ENCODE measurements at places on chromosomes 3 and 15.

- no peak for DNase-seq
Measured at GRCh38 chr15:38781196-38781595, 216.6 kb upstream of the RASGRP1 start.

DNA sequence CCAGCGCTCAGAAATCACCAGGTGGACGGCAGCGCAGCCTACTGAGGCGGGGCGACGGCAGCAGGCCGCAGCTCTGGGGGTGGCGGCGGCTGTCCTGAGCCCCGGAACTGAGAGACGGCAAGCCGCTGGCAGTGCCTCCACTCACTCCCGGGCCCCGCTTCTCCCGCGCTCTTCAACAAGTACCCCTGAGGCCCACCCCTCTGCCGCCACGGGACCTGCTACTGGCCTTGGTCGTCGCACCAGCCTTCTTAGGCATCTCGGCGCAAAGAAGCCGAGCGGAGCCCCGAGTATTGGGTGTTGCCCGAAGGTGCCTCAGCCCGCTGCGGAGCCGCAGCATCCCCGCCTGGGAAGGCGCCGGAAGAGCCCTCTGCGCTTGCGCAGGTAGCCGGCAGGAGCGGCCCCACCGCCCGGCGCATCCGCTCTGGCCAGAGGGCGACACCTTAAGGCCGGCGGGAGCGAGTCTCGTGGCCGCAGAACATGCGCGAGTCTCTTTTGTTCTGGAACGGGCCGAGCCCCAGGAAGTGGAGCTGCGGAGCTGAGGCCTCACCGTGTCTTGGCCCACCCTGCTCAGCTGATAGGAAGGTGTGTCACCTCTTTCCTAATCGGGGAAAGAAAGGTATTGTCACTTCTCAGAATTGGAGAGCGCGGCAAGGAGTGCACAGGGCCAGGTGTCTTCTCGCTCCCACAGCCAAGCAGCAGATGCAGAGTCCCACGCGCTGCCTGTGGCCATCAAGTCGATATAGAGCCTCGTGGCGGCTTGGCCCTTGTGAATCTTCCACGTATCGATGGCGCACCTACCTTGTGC lies at the start of gene C15orf40:
Gene C15orf40 (minus strand): TSS at position 369 of the 805 bp plus-strand sequence. CDS start 32 bp downstream, at position 337.
- peak; percentile 85 for DNase-seq

DNA sequence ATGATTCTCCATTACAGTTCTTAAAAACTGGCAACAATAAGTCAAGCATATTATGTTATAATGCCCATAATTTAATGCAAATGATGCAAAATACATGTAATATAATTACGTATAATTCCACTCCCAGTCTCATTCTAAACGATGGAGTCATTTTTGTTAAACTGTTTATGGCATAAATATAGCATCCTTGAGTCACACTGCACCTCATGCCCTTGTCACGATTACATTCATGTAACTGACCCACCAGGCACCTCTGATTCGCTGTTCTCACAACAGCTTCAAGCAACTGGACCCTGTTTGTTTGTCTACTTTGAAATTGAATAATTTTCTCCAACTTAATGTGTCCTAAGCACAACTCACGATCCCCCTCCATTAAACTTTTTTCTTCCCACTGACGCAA lies 148.0 kb upstream of the LRTM1 start:
- DNase-seq: no peak

DNA sequence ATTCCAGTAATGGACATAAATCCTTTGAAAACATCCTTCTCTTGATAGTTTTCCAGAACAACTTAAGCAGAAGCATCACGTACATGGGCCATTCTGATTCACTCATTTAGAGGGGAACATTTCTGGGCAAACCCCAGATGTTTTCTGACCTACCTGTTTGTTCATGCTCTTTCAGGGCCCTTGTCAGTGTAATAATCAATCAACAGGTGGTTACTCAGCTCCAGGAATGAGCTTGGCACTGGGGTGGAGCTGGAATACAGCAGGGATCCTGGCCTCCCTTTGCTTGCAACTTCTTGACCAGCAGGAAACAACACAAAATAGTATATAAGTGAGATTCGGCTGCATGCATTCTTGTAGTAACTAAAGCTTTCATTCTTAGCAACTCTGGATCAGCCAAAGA lies 9.2 kb upstream of the UBE2E1 start:
- no peak for DNase-seq

- no peak for DNase-seq
Measured at GRCh38 chr3:53199834-53200233, 38.8 kb downstream of the PRKCD start.

DNA sequence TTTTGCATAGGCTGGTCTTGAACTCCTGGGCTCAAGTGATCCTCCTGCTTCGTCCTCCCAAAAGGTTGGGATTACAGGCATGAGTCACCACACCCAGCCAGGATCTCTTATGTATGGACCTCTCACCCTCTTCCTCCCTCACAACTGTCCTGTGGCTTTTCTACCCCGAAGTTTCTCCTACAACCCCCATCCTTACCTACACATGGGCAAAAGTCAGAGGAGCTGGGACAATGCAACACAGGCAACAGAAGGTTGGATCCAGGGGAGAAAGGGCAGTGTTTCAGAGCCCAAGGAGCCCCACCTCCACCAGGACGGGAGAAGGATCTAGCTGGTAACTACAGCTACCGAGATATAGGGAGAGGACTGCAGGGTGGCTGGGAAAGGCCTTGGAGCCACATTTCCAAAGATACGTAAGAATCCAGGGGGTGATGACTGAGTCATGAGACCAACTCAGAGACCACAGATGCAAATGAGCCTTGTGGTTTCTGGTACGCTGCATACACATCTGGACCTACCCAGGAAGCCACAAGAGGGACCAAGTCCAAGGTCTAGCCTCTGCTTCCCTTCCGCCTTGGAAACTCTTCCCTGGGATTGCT lies 13.6 kb downstream of the IGDCC4 start:
- DNase-seq: no peak

- no peak for DNase-seq
Measured at GRCh38 chr3:5187920-5188418, 462 bp downstream of the EDEM1 start.

GRCh38 chr3:188383748-188384147 lies 229.8 kb downstream of the LPP start:
- no peak for DNase-seq

GRCh38 chr15:49247556-49248110 lies 77.6 kb downstream of the GALK2 start:
- DNase-seq: no peak

DNA sequence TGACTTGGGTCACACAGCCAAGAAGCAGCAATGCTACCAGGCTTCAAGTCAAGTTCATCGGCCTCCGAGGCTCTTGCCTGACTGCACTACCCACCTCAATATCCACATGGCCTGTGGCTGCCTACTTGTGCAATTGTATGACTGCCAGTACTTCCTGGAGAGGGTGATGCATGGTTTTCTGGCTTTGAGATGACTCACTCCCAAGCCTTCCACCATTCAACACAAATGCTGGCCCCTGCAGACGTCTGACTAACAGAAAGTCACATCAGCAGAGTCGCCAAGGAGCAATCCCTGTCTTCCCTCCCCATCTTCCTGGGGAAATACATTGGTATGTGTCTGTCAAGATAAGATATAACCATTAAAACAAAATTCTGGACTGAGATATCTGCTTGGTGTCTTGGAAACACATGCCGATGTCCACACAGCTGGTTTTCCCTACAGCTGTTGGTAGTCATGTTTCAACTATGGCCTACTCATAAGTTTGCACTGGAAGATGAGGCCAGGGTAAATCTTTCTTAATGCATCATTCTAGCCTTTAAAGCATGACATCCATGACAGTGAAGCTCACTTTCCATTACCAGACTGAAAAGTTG lies 79.6 kb upstream of the SPATA12 start:
- DNase-seq: no peak

GRCh38 chr3:86988235-86988634 lies 2.7 kb downstream of the VGLL3 start:
- DNase-seq: no peak

GRCh38 chr3:28521663-28522062 lies 173.0 kb upstream of the AZI2 start:
- no peak for DNase-seq

- no peak for DNase-seq
Measured at GRCh38 chr3:60636846-60637245, 614.4 kb downstream of the FHIT start.

GRCh38 chr3:121836064-121836463 lies 1.1 kb downstream of the EAF2 start:
- no peak for DNase-seq

DNA sequence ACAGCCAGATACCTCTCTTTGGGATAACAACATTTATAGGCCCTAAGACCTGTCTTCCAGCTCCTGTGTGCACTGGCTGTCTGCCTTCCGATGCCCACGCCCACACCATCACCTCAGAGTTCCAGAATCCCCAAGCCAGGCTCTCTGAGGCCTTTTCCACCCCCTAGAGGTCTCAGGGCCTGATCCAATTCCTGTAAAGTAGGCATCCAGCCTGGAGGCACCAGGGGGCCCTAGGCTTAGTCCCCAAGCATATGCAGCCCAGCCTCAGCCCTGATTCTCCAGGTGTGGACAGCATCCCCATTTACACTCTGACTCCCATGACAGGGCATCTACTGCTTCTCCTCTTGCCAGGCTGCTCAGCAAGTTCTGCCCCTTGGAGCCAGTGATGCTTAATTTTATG lies 72.7 kb upstream of the CORO2B start:
- DNase-seq: no peak

DNA sequence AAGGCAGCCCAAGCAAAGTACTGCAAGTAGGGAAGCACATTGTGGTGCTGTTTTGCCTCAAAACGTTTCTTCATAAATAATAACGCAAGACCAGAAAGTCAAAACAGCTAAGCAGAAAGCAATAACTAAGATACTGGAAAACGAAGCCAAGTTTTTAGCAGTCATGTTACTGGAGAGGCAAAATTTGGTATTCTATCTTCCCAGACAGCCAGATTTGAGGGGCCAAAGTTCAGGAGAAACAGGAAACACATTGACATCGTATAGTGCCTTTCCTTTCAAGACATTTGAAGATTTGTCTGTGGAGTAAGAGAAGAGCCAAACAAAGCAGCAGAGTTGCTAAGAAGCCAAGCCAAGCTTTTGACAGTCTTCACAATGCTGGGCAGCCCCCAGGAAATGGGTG lies 843.6 kb upstream of the NECTIN3 start:
- DNase-seq: peak; percentile 7

DNA sequence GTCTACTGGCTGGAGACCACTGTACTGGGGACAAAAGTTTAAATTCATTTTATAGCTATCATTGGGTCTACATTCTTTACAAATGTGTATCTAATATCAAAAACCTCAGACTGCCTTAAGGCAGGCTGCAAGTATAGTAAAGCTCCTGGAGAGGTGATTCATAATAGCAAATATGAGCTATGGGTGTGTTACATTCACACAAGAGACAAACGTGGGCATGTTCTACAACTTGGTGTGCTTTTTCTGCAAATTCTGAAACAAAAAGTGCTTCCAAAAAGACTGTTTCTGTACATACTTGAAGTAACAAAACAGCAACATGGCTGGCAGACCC lies 1101.4 kb downstream of the ROBO1 start:
- DNase-seq: no peak

DNA sequence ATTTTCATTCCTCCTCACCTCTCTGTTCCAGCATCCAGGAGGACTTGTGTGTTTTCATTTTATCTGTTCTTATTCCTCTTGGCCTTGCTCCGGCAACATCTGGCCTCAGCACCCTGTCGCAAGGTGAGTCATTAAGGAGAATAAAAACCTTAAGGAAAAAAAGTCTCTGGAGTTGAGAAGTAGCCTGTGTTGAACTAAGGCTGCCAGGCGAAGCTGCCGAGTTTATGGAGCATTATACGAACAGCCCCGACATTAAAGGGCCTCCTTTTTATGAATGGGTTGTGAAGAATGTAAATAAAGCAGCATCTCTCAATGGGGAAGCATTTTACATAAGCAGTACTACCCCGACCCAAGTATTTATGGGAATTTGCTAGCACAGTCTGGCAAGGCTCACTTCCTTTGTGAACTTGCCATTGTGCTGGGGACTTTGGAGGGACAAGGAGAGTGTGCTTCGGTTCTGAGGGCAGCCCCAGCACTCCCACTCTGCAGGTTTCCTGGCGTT lies 4.7 kb downstream of the BAHD1 start:
- DNase-seq: no peak

DNA sequence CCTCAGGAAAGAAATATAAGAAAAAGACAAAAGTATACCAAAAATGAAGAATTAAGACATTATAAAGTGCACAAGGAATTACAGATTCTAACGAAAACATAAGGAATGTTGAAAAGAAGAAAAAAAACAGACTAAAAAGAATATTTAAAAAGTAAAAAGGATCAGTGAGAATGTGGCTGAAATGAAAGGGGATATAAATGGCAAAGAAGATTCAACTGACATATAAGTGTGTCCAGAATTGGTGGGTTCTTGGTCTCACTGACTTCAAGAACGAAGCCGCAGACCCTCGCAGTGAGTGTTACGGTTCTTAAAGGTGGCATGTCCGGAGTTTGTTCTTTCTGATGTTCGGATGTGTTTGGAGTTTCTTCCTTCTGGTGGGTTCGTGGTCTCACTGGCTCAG lies 44.8 kb downstream of the DCBLD2 start:
- no peak for DNase-seq

DNA sequence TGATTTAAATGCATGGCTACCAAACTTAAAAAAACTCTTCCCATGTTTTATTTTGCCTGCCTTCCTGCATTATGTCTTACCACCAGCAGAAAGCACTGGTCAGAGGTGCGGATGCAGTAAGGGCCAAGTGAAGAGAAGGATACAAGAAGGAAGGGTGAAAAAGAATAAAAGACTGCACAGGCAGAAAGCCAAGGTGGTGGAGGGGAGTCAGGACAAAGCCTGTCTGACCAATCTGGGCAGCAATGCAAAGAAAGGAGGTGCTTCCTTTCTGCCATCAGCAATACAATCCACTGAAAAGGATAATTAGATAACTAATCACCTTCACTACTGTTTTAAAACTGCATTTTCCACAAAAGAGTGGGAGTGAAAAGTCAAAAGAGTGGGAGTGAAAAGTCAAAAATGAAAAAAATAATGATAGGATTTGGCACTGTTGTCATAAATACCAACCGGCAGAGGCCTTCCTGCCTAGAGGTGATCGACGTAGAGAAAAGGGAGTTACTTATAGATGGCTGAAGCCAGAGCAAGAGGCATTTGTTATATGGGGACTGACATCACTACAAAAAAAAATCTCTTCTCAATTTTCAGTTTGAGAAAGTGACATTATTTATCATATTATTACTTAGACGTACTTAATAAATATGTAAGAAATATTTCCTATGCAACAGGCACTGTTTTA lies 385.3 kb downstream of the TBC1D5 start:
- no peak for DNase-seq
